GM13976 (cell line): ENCODE measurements at places on chromosomes 3 and 15.

DNA sequence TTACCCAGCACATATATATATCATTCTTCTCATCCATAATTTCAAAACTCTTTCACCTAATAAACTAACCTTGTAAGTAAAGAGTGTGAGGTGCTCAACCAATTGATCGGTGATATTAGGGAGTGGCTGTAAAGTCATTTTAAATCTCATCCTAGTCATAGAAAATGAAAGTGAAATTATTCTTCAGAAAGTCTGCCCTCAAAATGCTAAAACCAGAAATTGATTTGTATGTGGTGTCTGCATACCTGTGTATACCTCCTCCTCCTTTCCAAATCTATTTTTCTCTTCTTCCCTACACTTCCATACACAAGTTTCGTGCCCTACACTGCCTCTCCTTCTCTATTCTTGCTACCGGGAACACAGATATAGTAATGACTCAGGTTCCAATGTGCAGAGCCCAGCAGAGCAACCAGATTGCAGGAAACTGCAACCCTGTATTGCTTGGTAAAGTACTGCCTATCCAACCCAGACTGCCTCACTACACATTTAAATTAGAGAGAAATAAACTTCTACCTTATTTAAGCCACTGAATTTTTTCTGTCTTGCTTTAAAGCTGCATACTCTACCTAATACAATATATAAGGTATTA, 7.4 kb upstream of the TBC1D5 start:
- no peak for DNase-seq

- DNase-seq: no peak
Measured at GRCh38 chr15:97567411-97567810, 393.1 kb upstream of the ARRDC4 start.

GRCh38 chr3:167773584-167773983, 38.1 kb downstream of the SERPINI1 start:
- peak; percentile 39 for DNase-seq

DNA sequence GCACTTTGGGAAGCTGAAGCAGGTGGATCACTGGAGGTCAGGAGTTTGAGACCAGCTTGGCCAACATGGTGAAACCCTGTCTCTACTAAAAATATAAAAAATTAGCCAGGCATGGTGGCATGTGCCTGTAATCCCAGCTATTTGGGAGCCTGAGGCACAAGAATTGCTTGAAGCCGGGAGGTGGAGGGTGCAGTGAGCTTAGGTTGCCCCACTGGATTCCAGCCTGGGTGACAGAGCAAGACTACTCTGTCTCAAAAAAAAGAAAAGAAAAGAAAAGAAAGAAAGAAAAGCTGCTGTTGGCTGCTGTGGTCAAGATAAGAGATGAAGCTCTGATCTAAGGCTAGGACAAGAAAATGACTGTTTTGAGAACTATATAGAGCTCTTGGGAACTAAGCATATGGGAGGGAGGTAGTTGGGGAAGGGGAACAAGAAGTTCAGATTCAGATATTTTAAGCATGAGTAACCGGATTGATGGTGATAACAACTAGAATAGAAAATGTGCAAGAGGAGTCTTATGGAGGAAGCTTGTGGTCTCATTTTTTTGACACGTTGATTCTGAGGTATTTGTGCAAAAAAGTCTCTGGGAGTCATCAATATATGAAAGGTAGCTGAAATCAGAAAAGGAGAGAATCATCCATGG, 25.7 kb downstream of the DNAH12 start:
- no peak for DNase-seq

DNA sequence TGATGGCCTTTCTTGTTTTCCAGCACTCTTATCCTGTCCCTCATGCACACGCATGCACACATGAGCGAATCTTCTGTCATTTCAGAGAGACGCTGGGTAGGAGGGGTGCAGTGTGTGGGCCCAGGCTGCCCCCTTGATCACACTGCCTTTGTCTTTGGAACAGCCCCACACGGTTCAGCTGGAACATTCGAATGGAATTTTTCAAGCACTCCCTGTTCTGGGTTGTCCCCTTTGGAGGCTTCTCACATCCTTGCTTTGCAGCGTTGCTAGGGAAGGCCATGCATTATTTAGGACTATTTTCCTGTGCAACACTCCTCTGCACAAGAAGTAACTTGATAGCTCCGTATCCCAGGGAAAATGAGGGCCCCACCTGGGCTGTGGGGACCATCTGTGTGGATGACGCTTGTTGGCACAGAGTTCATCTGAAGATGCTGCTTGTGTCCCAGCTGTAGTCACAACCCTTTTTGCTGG, 78.4 kb downstream of the SPSB4 start:
- no peak for DNase-seq

DNA sequence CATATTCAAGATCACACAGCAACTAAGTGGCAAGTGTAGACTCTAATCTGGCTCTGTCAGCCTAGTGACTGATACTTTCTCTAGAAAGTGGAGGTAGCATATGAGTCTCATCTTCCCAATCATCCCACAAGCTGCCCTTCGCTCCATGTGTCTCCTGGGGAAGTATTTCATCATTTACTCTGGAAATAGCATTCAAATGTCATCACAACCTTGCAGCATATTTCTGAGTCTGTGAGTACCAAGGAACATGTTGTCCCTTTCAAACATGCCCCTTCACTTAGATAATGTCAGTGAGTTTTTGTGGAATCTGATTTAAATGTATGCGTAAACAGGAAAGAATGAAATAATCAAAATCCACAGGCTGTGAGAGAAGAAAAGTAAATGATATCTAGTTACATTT, 322.9 kb downstream of the SLC9A9 start:
- no peak for DNase-seq

- DNase-seq: no peak
Measured at GRCh38 chr3:138470687-138471086, 36.3 kb downstream of the ESYT3 start.

DNA sequence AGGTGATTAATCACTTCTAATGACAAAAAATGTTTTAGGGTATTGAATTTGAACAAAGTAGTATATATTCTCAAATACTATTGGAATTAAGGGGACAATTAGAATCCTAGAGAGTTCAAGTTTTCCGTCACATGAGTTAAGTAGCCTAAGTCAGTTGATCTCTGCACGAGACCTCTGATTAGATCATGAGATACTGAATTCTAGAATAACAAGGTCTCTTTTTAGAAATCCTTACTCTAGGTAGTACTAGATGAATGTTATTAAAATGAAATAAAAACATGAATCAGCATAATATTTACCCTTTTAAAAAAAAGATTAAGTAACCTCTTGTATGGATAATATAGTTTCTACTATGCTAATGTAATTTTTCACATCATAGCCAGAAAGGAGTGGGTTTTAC, 43.4 kb downstream of the MYO5A start:
- DNase-seq: no peak

GRCh38 chr3:129312021-129312639, 33.5 kb downstream of the HMCES start:
- DNase-seq: no peak

DNA sequence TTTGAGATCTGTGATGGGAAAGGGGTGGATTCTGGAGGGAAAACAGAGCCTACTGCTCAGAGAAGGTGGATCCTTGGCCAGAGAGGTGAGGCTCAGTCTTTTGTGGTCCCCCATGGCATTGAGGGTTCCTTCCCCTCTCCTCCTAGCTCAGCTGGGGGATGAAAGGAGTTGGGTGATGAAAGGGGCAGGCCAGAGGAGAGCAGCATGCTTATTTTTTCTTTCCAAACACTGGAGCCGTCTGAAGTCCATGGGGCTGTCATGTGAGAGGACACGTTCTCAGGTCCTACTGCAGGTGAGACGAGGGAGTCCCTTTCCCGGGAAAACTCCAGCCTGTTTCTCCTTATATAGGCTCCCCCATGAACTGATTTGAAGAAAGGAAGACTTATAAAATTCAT, 71.4 kb downstream of the SCN5A start:
- no peak for DNase-seq

- no peak for DNase-seq
Measured at GRCh38 chr3:69838217-69838616, 99.0 kb downstream of the MITF start.

- no peak for DNase-seq
Measured at GRCh38 chr15:22850055-22850454, 11.6 kb downstream of the NIPA2 start.

- DNase-seq: no peak
Measured at GRCh38 chr3:25433868-25434267, 5.8 kb downstream of the RARB start.

DNA sequence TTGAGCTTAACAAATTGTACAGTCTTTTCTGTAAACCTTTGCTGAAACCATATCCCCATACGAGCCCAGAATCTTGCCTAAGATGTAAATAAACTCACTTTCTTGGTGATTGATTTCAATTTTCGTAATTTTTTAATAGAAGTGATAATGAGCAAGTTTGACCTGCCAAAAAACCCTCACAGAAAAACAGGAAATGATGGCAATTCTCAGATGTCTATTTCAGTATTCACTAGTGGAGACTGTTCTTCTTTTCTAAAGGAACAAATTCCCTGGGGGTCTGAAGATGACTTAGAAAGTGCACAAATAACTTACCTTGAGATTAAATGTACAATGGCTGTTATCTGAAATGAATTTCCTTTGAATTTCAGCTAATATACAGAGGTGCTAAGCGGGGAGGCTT, 116.5 kb upstream of the CMC1 start:
- peak; percentile 5 for DNase-seq

DNA sequence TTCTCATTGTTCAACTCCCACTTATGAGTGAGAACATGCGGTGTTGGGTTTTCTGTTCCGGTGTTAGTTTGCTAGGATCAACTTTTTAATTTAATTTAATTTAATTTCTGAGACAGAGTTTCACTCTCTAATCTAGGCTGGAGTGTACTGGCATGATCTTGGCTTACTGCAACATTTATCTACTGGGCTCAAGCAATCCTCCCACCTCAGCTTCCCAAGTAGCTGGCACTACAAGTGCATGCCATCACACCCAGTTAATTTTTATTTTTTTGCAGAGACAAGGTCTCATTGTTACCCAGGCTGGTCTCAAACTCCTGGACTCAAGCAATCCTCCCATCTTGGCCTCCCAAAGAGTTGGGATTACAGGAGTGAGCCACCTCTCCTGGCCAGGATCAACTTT, 82.7 kb downstream of the GPR156 start:
- DNase-seq: no peak
